Globus pallidus (tissue), 1 donor: ENCODE measurements at places on chromosomes 1 and 21.

DNA sequence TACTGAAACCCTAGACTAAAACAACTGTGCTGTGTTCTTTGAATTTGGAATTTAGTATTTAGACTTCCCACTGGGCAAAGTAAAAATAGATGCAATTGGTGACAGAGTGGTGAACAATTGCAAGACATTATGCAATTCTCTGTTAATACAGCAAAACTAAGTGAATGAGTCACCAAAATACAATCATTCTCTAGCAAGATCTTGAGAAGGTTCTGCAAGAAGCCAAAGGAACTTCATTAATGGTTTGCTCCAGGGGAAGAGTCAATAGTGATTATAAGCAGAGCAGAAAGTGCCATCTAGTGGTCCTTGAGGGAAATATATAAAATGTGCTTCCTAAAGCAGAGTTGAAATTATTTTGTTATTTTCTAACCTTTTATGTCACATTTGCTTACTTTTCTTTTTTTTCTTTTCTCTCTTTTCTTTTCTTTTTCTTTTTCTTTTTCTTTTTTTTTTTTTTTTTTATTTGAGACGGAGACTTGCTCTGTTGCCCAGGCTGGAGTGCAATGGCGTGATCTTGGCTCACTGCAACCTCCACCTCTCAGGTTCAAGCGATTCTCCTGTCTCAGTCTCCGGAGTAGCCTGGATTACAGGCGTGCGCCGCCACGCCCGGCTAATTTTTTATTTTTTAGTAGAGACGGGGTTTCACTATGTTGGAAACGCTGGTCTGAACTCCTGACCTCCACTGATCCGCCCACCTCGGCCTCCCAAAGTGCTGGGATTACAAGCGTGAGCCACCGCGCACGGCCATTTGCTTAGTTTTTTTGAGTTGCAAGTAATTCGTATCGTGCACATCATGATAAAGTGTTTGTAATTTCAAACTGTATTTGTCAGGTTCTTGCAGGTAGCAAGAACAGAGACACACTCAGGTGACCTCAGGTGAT is 99.2 kb downstream of the CTH start:
- peak; percentile 54 for DNase-seq

DNA sequence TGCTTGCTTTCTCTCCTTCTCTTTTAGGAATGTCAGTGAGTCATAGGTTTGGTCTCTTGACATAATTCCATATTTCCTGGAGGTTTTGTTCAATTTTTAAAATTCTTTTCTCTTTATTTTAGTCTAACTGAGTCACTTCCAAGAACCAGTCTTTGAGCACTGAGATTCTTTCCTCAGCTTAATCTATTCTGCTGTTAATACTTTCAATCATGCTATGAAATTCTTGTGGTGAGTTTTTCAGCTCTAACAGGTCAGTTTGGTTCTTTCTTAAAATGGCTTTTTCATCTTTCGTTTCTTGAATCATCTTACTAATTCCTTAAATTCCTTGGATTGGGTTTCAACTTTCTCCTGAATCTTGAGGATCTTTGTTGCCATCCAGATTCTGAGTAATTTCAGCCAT is 321.0 kb downstream of the PTBP2 start:
- no peak for DNase-seq

DNA sequence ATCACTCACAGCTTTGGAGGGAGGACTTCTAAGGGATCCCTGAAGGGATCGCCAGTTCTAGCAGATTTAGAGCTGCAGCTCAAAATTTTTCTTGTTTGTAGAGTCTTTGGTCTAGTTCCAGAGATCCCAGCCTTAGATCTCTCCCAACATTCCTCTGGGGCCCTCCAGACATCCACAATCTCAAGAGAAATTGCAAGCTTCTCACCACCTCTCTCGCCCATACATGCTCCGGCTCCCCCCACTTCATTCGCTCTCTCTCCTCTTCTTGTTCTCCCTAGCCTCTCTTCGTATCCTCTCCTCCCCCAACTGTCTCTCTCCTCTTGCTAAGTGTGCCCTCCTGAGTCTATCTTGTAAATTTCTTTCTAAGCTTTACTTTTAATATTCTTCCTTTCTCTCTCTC is 15.1 kb upstream of the TUT4 start:
- DNase-seq, result no peak

DNA sequence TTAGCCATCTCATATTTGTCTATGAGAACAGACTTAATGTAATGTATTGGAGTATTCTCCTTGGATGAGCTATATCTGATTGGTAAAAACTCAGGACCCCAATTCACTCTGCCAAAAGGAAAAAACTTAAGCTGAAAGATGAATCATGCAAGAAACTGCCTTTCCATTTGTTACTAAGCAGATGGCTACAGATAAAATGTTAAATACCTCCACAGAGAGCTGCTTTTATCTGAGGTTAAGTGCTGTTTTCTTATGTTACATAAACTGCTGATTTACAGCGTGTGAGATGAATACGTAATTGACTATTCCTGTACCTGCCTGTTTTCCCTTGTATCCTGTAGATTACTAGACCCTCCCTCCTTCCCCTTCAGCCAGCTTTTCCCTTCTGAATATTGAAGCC is 49.3 kb downstream of the CLCA4 start:
- DNase-seq, result no peak

DNA sequence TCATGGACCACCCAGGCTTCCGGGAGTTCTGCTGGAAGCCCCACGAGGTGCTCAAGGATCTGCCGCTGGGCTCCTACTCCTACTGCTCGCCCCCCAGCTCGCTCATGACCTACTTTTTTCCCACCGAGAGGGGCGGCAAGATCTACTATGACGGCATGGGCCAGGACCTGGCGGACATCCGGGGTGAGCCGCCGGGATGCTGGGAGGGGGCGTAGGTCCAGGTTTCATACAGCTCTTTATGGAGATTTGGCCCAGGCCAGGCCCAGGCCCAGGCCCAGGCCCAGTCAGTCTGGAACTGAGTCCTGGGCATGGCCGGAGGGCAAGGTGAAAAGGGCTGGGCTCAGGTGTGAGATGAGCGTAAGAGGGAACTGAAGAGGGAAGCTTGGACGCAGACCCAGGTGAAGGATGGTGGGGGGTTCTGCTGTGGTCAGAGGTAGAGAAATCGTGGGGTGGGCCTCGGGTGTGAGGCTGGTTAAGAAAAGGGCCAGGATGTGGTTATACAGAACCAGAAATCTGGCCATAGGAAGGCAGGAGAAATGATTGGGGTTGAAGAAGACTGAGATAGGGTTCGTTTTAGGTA is 23.0 kb downstream of the DISP3 start:
- DNase-seq, result no peak
